Activated naive CD4-positive, alpha-beta T cell treated with anti-CD3 and anti-CD28 coated beads for 36 hours (primary cell): ENCODE measurements at places on chromosomes 5 and 9. TPM values are rescaled to one million over a fixed set of nuclear protein-coding genes. Genes with fewer than 3 reads are reported as not detected.
A peak's percentile ranks its signal among the peaks of the same experiment; 100 is the strongest.

DNA sequence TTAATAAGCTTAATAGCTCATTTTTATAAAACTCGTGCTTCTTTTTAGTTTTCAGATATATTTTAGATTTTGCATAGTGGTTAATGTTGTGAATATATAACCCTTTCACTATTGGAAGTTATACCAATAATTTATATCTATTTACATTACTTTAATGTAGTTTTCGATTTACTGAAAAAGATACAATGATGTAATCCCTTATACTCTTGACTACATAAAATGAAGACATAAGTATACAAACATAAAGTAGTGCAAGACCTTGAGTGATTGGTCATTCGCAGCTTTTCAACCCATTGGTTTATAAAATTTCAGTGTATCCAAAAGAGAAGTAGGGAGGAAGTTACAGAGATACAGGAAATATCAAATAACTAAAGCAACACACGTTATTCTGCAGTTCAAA lies 84.3 kb upstream of the GRHPR start:
- DNase-seq, result no peak

GRCh38 chr9:126703002-126703865 lies 89.5 kb downstream of the LMX1B start:
- DNase-seq, result no peak

DNA sequence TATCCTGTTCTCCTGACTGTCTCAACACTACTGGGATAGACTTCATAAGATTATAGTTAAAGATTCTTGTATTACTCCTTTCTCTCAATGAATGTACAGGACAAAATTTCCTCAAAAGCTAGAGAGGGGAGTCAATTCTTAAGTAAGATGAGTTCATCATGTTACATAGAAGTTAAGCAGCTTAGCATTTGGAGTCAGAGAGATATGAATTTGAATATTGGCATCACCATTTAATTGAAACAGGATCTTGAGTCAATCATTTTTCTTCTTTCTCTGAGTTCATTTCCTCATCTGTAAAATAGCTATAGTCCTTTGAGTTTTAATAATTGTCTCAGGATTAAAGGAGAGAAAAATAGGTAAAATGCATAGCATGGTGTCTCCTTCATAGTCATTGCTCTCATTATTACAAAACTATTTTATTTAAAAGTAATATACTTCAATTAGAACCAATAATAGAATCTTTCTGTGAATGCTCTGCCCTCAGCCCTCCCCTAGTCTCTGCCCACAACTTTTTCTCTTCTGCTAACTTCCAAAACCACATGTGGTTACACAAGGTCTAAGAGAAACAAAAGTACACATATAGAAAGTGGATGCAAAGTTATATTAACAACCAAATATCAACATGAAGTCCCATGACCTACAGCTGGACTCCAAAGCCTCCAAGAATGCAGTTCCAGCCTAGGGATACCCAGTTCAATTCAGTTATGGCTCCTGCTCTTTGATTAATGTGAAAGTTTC lies 265.6 kb downstream of the TLE1 start:
- DNase-seq, result no peak

GRCh38 chr5:74326571-74327338 lies 313.8 kb downstream of the ENC1 start:
- DNase-seq, result peak; percentile 74

- DNase-seq, result no peak
Measured at GRCh38 chr5:178538741-178539229, 51.4 kb downstream of the COL23A1 start.

CAMK2A gene
- not detected for total RNA-seq

AGXT2 gene
- not detected for total RNA-seq

WDR38 gene
- not detected for total RNA-seq

TUSC1 gene
- total RNA-seq, result not detected

FAM81B gene
- not detected for total RNA-seq

HAVCR2 gene
- total RNA-seq, result 10.4 TPM

SH3TC2 gene
- not detected for total RNA-seq
